ENCODE measurements at places on chromosomes 3 and 15.

- DNase-seq, result no peak
Observed at GRCh38 chr3:24067483-24067882, 122.4 kb downstream of the NR1D2 start.

- peak; percentile 32 for DNase-seq
Observed at GRCh38 chr3:158532099-158532734, 38.8 kb upstream of the MLF1 start.

DNA sequence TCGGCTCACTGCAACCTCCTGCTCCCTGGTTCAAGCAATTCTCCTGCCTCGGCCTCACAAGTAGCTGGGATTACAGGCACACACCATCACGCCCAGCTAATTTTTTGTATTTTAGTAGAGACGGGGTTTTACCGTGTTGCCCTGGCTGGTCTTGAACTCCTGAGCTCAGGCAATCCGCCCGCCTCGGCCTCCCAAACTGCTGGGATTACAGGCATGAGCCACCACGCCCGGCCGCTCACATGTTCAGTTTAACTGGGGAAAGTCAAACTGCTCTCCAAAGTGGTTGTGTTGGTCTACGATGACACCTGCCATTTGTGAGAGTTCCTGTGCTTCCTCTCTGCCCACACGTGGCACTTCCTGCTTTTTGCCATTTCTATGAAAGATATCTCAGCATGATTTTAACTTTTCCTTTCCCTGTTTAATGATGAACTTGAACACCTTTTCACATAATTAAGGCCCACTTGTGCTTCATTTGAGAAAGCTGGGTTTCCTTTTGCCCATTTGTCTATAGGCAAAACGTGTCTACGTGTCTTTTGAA is 877 bp upstream of the GP5 start:
- DNase-seq, result no peak

DNA sequence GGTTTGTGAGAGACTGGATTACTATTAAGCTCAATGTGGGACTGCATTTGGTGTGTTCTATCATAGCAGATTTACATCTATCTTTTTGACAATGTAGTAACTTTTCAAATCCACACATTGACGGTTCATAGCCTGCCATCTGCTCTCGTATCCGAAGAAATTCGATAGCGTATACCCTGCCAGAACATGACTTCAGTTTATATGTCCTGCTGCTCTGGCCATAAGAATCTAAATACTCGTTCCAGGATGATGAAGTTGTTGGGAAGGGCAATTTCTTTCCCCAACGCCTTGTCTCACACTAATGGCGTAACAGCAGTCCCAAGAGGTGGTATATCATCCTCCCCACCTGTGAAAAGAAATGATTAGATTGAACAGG is 180.0 kb downstream of the LSAMP start:
- no peak for DNase-seq

GRCh38 chr3:118269537-118270125 is 765.0 kb downstream of the IGSF11 start:
- no peak for DNase-seq

DNA sequence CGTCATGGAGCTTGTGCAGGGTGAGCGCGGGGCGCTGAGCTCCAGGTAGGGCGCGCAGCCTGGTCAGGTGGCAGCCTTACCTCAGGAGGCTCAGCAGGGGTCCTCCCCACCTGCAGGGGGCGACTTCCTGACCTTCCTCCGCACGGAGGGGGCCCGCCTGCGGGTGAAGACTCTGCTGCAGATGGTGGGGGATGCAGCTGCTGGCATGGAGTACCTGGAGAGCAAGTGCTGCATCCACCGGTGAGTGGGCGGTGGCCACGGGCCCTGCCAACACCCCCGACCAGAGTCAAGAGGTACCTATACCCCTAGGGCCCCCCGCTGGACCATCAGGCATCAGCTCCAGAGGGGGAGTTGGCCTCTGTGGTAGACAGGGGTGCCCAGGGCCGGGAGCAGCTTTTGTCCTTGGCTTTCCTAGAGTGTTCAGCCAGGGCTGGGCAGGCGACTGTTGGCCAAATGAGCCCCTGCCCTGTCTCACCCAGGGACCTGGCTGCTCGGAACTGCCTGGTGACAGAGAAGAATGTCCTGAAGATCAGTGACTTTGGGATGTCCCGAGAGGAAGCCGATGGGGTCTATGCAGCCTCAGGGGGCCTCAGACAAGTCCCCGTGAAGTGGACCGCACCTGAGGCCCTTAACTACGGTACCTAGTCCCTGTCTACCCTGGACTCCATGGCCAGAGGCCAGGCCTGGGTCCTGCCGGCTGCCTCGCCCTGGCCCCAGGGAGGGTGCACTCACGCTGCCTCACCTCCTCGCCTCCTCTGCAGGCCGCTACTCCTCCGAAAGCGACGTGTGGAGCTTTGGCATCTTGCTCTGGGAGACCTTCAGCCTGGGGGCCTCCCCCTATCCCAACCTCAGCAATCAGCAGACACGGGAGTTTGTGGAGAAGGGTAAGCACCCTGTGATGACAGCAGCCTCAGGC is 9.1 kb downstream of the FES start:
- no peak for DNase-seq

DNA sequence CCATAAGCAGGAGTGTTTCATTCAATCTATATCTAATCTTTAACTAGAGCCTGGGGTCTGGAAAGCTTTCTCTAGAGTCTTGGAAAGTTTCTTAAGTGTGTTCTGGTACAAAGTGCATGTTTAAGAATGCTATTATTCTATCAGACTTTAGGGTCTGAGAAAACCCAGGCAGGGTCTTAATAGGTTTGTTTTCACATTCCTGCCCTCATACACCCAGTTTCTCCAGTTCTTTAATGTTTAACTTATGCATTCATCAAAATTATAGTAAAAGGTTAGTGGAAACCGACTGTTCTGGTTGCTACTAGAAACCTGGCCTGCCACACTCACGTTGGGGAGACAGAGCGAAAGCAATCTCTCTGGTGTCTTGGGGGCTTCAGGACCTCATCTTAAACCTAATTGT is 102.9 kb upstream of the WDR72 start:
- DNase-seq, result no peak

DNA sequence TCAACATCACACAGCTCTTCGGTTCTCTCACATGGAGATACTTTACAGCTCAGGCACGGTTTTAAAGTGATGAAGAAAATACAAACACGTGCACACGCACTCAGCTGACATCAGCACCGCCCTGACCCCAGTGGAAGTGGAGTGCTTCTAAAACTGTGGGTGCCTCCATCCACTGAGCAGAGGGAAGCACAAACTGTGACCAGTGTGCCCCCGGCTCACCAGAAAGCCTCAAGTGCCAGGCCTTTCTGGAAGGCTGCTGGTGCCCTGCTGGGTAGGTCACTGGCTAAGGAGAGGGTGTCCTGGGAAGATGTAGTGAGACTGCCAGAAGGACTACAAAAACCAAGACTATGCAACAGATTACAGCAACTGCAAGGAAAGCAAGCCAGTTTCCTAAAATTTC is 78.5 kb downstream of the OCA2 start:
- no peak for DNase-seq

DNA sequence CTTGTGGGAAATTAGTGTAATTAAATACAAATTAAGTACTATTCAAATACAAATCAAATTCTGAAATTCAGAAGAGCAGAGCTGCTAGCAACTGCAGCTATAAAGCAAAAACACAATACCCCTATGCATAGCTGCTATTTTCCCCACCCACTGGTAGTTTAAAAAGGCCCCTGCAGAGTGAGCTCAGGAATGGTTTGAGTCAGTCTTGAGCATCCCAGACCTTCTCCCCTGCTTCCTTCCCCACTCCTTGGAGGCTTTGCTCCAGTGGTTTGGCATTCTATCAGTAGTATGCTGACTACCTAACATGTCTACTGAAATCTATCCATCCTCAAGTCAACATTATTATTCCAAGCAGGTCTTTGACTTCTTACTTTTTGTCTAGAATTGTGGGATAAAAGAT is 53.0 kb downstream of the EFHB start:
- no peak for DNase-seq

GRCh38 chr15:75732177-75732808 is 19.6 kb upstream of the CSPG4 start:
- DNase-seq, result no peak

DNA sequence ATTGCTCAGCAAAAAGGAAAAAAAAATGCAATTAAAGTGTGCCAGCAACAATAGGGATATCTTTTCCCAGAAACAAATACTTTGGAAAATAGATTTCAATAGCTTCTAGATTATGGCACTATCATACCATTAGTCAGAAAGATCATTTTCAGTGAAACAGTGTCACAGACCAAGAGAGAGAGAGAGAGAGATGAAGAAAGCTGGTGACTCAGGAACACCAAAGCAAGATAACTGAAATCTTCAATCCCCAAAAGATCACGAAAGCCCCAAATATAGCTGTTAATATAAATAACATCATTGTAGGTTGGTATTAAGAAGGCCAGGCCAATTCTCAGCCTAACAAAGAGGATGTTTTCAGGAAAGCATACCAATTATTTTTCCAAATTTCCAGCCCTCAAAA is 57.4 kb downstream of the ZIC4 start:
- DNase-seq, result no peak

GRCh38 chr3:38843898-38844297 is 27.9 kb upstream of the SCN10A start:
- no peak for DNase-seq

- no peak for DNase-seq
Observed at GRCh38 chr3:177424521-177424920, 227.2 kb upstream of the TBL1XR1 start.

DNA sequence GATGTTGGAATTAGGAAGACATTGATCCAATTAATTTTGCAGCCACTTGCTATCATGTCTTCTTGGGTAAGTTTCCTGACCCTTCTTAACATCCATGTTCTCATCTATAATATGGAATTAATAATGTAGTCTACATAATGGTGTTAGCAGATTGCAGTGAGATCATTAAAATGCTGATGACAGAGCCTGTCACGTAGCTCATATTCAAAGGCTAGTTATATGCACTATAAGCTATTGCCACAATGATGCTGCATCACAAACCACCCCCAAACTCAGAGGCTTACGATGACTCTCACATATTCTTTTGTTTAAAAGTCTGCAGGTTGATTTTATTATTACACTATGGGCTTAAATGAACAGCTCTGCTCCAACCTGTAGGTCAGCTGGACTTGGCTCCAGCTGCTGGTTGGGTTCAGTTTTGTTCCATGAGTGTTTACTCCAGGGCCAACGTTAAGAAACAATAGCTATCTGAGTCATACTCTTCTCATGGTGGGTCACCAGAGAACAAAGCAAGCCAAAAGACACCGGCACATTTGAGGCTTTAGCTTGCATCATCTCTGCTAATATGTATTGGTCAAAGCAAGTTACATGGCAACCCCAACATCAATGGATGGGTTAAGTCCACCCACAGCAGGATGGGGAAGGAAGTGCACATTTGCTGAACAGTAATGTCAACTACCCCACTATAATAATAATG is 250.0 kb upstream of the SLCO3A1 start:
- DNase-seq, result no peak

- DNase-seq, result no peak
Observed at GRCh38 chr15:74022706-74023470, 28.4 kb downstream of the PML start.

DNA sequence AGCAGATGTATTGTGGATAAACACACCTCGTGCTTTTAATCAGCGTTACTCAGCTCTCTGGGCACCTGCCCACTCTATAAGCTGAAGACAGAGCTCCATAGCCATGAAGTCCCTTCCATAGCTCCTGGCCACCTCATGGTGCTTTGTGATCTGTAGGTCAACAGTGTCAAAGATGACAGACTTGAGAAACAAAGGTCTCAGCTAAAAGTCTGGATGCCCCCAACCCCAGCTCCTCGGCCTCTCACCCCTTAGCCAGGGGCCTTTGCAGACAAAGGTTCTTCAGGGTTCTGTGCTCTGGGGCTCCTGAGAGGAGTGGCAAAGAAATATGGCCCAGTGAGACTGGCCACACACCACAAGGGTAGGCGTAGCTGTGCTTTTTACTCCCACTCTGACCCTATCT is 168.6 kb downstream of the KLF13 start:
- no peak for DNase-seq

GRCh38 chr3:21747966-21748555 is 2.9 kb downstream of the ZNF385D start:
- no peak for DNase-seq

GRCh38 chr3:69181592-69182211 is 59.3 kb upstream of the LMOD3 start:
- DNase-seq, result no peak

- no peak for DNase-seq
Observed at GRCh38 chr15:63218100-63218808, 28.8 kb downstream of the RAB8B start.

DNA sequence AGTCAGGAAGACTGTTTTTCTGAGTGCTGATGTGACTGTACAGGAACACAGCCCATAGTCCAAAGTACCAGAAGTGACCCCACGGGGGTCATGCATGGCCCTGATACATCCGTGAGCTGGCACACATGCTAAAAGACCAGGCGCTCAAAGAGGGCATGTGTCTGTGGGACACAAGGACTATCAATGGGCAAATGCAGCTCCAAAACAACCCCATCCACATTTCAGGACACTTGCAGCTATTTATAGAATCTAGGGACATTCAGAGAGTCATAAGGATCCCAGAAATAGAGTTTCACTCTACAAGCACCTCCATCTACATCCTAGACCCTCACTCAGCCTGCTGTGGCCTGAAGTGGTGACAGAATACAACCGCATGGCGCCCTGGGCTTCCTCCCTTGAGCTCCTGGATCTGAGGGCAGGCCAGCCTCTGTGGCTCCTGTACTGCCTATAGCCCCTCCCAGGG is 17.0 kb downstream of the SLC25A20 start:
- no peak for DNase-seq

DNA sequence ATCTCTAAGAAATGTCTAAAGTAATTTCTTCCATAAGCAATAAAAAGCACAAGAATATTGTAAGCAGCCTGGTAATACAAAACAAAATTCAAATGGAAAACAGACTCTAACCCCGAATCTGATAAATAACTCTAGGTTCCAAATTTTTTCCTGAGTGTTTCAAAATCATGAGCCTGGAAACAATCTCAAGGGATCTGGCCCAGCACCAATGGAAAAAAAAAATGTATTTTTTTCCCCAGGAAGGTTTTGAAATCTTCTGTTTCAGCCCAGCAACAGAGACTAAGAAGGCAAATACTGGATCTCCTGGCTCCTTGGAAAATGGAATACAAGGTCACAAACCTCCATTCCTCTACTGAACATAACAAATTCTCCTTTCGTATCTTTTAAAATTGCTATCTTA is 13.0 kb downstream of the TBC1D2B start:
- DNase-seq, result no peak

- DNase-seq, result no peak
Observed at GRCh38 chr3:124557-125179, 71.9 kb upstream of the CHL1 start.

DNA sequence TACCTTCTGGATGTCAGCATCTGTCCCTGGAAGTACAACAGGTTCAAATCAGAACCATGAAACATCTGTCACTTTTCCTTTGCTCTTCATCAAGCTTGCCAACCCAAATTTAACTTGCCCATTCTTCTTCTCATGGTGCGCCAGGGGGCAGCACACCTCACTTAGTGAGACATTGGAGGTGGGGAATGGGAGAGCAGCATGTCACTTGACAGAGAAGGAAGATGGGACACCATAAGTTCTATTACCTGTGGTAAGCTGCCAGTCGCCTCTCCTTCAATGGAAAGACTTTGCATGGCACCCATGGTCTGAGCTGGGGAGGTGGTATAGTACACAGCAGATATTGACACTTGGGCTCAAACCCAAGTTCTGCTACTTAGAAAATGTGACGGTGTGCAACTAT is 2.9 kb downstream of the SCN5A start:
- no peak for DNase-seq

GRCh38 chr3:193196746-193197145 is 44.3 kb upstream of the PLAAT1 start:
- no peak for DNase-seq

- no peak for DNase-seq
Observed at GRCh38 chr3:49266410-49267095, 10.5 kb downstream of the C3orf62 start.
